ENCODE measurements at places on chromosomes 12 and 14.

- DNase-seq: peak; percentile 55
These were observed 179.8 kb downstream of the DPF3 start for GRCh38 chr14:72714094-72714493.

GRCh38 chr12:39813776-39814175, 194.2 kb upstream of the ABCD2 start:
- no peak for DNase-seq

- DNase-seq: no peak
These were observed 77.3 kb downstream of the DAAM1 start for GRCh38 chr14:59265808-59266207.

GRCh38 chr14:75911883-75912282, 69.9 kb downstream of the TGFB3 start:
- no peak for DNase-seq

DNA sequence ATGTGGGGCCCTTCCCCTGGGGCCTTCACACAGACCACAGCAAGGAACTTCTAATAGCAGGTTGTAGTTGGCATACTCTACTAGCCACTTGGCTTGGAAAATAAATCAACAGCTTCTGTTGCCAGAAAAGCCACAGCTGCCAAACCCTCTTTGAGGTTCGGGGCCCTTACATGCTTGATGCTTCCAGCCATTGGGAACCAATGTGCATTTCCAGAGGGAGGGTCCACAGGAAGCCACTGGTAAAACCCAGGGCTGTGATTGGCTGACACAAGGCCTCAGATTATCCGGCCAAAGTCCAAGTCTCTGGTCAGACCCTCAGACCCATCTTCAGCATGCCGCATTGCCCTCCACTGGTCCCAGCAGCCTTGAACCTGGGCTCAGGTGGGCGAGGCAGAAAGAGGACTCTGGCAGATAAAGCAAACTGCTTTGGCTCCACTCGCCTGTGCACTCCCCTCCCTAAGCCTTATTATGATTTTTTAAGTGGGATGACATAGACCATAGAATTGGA, 214.4 kb downstream of the BCL11B start:
- no peak for DNase-seq

DNA sequence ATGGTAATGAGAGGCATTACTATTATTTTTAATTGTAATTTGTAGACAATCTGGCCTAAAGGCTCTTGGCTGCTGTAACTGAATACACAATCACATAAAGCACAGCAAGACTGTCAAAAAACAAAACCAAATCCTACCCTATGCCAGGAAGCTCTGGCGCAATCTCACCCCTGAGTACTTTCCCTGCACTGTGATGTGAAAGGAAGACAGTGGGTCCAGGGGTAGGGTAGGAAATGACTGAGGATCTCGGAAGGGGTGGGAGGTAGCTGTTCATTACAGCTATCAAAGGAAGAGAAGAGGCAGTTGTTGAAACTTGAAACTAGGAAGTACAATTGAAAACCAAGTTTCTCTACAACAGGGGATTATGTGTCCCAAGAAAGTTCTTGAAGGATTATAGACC, 202.8 kb downstream of the ANO2 start:
- no peak for DNase-seq

GRCh38 chr12:66859751-66860440, 181.0 kb upstream of the GRIP1 start:
- no peak for DNase-seq

DNA sequence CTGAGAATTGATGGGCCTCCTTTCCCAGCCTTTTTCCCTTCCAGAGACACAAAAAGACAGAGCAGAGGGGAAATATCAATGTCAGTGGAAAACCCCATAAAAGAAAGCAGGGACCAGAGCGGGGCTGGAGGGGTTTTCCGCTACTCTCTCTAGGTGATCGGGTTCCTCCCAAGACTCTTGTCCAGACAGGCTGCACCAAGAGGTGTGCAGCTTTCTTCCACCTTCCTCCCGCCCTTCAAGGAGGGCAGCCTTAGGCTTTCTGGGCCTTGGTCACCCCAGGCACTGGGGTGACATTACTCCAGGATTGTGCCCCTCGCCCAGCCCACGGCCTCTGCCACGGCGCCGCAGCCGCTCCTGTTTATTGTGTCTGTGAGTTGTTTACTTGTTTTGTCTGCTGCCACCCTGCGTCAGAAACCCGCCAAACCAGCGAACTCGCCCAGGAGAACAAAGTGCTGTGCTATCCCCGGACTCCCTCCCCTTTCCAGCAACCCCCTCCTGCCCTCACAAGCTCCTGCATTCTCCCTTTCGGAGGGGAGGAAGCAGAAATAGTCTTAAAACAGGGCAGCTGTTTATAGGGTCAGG, 6.7 kb upstream of the HOXC6 start:
- DNase-seq: no peak

GRCh38 chr14:83991666-83992065, 1538.3 kb upstream of the FLRT2 start:
- DNase-seq: no peak

Measured in activated T-helper 1 cell treated with anti-CD3 and anti-CD28 coated beads, Interleukin-12 subunit alpha, Interleukin-12 subunit beta, Interleukin-2, Interleukin-4 antibody, amounts not matched to agents 30 ng/mL and 10 ng/mL and 1 ng/mL, durations not matched to agents 14 hours and 24 hours and 36 hours (primary cell).